Activated CD8-positive, alpha-beta memory T cell treated with anti-CD3 and anti-CD28 coated beads for 1 hour (primary cell): ENCODE measurements at places on chromosomes 7 and 10.

DNA sequence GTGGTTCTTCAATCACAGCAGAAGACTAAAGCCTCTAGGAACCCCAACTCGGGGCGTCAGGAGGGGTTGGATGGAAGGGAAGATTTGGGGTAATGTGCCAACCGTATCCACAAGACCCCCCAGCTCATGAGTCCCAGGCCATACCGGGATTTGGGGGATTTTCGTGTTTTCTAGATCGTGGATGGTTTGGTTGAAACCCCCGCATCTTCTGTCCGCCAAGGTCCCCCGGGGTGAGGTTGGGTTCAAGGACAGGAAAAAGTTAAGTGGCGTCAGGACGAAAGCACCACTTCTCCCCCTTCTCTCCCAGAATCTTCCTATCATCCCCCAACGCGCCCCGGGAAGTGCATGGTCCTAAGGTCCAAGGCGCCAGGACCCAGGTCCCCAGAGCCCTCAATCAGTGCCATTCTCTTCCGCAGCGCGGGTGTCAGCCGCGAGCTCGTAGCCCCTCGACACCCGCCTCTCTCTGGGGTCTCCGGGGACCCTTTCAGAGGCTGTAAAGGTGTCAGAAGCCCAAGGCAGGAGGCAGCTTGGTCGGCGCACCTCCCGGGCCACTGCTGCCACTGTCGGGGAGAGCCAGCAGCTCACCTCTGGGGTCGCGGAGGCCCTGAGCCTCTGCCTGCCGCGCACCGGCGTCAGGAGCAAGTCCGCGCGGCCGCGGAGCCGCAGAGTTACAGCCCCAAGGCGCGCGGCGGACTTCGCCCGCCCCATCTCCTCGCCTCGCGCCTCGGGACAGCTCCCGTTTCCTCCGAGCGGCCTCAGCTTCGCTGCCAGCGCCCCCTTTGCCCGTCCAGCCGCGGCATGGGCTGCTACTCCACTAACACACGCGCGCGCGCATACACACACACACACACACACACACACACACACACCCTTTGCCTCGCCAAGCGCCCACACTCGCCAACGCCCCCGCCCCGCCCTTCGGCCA lies 1.5 kb downstream of the MKX start:
- no peak for DNase-seq

DNA sequence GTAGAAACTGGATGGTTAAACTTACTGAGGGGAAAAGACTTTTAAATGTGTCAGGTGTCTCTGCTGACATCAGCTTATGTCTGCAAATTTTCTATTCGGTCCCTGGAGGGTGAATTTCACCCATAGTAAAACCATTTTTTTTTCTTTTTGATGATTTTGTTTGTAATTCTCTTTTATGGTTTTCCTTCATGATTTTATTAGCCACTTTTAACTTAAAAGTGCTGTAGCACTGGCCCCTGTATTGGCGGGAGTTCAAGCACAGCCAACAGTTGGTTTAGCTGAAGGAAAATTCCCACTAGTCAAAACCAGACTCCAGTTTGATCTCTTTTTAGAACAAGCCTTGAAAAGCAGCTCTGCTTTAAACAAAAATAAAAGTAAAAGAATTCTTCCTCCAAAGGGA lies 5.0 kb upstream of the ITGA8 start:
- no peak for DNase-seq

- DNase-seq, result no peak
Measured at GRCh38 chr10:126315494-126316177, 72.6 kb downstream of the ADAM12 start.

GRCh38 chr7:150631084-150631826 lies 930 bp downstream of the GIMAP6 start:
- DNase-seq, result peak; percentile 14

- no peak for DNase-seq
Measured at GRCh38 chr10:9229702-9230244, 1175.3 kb downstream of the GATA3 start.

DNA sequence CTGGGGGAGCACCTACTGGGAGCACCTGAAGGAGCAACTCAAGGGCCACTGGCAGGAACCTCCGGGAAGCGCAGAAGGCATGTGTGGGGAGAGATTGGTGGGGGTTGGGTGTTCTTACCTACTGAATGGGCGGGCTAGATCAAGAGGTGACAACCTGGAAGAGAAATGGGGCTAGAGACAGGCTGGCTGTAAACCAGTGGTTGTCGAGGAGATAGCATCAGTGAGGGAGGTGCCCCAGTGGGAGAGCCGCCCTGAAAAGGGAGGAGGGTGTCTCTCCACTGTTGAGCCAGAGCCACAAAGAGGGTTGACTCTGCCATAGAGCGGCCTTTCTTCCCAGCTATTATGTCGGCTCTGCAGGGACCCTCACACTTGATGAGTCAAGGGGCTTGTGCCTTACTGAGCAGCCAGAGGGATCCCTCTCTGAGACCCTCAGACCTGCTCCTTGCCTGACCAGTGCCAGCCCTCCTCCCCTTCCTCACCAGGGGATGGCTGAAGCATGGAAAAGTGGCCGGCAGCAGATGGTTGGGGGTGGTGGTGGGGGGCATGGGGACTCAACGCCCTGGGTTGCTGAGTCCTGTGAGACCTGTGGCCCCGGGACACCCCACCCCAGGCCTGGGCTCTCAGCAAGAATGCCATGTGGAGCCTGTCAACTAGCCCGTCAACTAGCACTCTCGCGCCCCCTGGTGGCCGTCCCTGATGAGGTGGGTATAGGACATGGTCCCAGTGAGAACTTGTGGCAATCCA lies 36.4 kb upstream of the PURB start:
- peak; percentile 95 for DNase-seq

DNA sequence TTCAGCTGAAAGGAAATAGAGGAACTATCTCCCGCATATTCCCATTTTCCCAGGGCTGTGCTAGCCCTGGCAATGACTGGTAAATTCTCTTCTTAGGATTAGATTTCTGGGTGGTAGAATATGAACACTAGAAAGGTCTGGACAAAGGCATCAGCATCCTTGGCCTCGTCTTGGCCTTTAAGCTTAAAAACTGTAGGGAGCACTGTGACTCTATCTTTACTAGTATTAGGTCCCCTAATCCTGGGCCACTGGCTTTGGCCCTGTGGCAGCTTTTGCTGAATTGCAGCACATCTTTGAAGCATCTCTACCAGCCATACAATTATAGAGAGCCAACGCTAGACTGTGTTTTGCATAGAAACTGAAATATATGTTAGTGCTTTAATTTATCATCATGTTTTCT lies 41.5 kb upstream of the EBLN1 start:
- no peak for DNase-seq
